ENCODE measurements at places on chromosomes 11 and 22.
A peak's percentile ranks its signal among the peaks of the same experiment; 100 is the strongest.

DNA sequence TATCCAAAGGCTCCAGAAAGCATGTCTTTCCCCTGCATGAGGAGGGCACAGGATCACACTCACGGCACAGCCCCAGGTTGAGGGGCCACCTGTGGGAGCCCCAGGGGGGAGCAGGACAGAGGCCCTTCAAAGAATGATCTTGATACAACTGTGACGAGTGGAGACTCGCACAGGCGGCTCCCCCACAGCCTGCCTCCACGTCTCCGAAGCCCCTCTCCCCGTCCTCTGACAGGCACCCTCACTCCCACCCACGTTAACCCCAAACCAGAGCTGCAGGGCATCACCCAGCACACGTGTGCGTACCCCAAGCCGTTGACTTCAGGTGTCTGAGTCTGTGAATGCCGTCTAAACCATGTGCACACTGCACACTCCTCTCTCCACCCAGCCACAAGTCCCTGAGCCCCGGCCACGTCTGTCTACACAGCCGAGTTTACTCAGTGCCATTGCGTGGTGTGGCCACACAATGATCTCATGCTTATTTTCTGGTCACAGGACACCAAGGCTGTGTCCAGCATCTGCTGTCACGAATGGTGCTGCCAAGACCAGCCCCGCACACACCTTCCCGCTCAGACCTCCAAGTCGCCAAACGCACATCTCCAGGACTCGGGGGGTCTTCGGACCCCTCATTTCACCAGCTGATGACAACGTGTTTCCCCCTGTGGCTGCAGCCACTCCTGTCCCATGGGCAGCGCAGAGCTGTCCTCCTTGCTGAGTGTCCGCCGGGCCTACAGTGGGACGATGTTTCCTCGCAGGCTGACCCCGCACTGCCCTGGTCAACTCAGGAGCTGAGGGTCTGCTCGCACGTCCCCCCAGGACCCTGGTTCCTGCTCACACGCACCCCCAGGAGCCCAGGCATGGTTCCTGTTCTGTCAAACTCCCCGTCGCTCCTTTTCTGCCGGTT is 251.2 kb downstream of the BRD1 start:
- no peak for DNase-seq

GRCh38 chr11:109388982-109389381 is 33.0 kb upstream of the C11orf87 start:
- no peak for DNase-seq

DNA sequence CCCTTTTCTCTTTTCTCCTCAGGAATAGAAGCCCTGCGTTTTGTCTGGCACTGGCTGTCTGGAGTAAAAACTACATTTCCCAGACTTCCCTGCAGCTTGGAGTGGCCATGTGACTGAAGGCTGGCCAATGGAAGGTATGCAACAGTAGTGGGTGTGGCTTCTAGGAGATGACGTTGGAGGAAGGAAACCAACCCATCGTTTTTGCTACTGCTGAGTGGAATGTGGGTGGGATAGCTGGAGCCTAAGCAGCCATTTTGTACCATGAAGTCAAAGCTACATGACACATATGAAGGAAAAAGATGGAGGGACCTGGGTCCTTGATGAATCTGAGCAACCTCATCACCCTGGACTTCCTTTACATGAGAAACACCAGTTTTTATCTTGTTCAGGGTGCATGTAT is 19.6 kb downstream of the FGF3 start:
- DNase-seq: no peak

GRCh38 chr11:73759610-73760134 is 1.2 kb downstream of the RAB6A start:
- no peak for DNase-seq

GRCh38 chr22:33919391-33920196 is 682 bp downstream of the LARGE1 start:
- peak; percentile 43 for DNase-seq

DNA sequence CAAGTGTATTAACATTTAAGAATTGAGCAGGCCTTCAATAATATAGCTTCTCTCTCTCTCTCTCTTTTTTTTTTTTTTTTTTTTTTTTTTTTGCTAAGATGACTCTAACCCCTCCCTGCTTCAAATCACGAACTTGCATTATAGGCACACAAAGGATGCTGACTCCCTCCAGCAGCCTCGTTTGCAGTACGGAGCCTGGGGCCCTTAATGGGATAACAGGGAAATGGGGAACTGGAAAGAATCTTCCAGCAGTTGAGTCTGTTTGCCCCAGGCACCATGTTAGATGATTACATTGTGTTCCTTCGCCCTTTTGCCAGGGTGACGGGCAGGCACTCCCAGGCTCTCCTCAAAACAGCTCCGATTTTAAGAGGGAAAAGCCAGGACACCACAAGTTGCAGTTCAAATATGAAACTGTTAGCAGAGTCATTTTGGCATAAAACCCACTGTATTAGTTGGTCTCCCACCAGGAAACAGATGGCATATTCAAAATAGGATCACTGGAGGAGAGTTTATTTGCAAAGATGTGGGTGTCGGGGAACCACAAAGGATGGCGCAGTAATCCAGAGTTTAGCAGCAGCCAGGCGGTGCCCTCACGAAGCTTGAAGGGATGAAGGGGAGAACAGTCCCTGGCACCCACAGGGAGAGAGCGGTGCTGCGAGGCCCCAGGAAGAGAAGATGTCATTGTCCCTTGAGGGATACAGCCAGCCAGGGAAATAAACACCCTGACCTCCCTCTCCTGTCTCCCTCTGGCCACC is 26.5 kb upstream of the TREH start:
- no peak for DNase-seq

GRCh38 chr11:64893194-64894069 is 15.0 kb upstream of the EHD1 start:
- no peak for DNase-seq

- DNase-seq: no peak
Observed at GRCh38 chr22:50694766-50695420, 22.3 kb downstream of the SHANK3 start.

DNA sequence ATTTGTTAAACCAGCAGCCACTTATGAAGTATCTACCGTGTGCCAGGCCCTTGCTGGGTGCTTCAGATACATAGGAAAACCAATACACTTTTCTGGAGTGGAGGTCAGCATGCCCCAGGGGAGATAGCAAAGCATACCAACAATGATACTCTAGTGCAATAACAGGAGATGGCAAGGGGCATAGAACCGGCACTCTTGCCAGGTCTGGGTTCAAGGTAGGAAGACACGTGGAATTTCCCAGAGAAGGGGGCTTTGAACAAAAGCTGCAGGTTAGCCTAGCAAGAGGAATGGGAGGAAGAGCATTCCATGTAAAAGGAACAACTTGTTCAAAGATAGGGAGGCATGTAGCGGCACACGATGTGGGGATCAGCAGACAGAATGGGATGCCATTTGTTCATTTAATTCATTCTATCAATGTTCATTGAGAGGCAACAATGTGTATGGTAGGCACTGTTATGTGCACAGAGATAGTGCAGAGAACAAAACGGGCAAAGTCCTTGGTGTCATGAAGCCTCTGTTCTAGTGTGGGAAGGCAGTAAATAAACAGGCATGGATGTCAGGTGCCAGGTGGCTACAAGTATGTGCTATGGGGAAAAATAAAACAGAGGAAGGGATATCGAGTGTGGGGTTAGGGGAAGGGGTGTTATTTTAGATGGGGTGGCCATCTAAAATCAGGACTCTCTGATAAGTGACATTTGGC is 162.6 kb upstream of the E2F8 start:
- DNase-seq: peak; percentile 36

GRCh38 chr22:28903729-28904128 is 20.4 kb downstream of the ZNRF3 start:
- DNase-seq: no peak

GRCh38 chr11:65113839-65114238 is 2.2 kb downstream of the TM7SF2 start:
- no peak for DNase-seq

DNA sequence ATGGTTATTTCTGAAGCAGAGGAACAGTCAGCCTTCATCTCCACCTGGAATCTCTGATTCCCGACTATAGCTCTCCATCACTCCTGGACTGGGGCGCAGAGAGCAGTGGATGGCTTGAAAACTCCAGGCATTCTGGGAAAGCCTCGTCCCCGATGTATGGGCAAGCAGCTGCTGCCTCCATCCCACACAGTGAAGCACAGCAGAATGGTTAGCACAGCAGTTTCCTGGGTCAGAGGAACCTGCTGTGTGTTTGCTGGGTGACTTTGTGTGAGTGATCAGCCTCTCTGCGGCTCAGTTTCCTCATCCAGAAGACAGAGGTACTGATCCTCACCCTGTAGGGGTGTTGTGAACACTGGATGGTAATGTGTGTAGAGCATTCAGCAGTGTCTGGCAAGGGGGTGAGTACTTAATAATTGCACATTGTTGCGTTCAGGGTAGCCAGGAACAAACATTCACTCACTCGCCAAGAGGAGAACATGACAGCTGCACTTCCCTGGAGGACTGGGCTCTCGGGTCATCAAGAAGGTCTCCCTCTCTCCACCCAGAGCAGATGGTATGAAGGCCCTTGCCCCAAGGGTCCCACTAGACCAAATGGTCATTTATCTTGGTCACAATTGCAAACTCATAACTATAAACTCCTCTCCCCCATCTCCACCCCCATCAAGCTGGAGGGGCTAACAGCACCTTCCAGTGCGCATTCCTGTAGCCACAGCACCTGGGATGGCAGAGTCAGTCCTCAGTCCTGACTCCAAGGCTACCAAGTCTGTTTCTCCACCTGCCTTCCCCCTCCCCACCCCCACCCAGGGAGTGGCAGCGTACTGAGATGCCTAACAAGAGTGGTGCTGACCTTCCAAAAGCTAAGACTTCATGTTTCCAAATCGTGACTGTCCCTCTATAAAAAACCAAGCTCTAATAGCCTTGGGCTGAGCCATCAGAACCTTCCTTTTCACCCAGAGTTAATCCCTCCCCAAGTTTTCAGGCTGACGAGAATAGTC is 1.5 kb upstream of the CHST1 start:
- no peak for DNase-seq

DNA sequence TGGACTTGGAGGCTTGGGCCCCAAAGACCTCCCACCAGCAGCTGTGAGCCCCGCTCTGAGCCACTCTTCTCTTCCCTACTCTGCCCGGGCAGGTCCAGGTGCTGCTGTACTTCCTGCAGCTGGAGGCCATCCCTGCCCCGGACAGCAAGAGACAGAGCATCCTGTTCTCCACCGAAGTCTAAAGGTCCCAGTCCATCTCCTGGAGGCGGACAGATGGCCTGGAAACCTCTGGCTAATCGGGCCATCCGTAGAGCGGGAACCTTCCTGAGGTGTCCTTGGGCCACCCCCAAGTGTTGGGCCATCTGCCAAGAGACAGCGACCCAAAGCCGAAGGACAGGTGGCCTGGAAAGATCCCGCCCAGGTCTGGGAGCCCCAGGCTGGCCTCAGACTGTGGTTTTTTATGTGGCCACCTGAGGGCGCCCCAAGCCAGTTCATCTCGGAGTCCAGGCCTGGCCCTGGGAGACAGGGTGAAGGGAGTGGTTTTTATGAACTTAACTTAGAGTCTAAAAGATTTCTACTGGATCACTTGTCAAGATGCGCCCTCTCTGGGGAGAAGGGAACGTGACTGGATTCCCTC is 135.1 kb downstream of the BCR start:
- peak; percentile 26 for DNase-seq

DNA sequence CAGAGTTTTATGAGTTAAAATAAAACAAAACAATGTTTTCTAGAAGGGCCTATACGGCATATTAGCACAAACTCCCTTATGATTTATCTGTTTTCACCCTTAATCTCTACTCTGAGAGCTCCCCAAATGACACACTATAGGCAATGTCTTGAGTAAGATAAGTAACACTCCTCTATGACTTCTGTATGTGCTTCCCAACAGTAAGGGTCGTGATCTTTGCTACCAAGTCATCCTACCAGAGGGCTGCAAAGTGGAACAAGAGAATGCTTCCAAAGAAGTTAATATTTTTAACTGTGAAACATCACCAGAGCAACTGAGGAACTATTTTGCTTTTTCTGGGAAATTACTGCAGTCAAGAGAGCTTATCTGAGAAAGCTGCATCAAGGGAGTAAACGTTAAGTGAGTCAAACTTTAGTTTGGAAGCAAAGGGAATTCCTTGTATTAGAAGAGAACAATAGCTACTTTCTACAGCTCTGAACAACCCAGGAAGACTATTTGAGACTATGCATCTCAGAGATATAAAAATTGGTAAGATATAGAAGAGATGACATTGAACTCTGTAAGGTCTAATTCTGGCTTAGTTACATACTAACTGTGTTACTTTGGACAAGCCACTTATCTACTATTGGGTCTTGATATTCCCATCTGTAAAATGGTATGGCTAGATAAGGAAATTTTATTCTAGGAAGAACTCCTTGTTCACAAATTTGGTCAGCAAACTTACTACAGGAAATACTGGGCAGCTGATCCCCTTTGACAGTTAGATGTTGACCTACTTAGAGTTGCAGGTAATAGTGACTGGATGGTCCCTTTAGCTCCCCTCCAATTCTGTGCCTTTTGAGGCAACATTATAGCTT is 43.7 kb upstream of the CCDC34 start:
- no peak for DNase-seq

All from NCI-H1092 treated with DMSO at 0.1 percent for 48 hours (cell line).